ENCODE measurements at places on chromosomes 1 and 21.
A peak's percentile ranks its signal among the peaks of the same experiment; 100 is the strongest.

DNA sequence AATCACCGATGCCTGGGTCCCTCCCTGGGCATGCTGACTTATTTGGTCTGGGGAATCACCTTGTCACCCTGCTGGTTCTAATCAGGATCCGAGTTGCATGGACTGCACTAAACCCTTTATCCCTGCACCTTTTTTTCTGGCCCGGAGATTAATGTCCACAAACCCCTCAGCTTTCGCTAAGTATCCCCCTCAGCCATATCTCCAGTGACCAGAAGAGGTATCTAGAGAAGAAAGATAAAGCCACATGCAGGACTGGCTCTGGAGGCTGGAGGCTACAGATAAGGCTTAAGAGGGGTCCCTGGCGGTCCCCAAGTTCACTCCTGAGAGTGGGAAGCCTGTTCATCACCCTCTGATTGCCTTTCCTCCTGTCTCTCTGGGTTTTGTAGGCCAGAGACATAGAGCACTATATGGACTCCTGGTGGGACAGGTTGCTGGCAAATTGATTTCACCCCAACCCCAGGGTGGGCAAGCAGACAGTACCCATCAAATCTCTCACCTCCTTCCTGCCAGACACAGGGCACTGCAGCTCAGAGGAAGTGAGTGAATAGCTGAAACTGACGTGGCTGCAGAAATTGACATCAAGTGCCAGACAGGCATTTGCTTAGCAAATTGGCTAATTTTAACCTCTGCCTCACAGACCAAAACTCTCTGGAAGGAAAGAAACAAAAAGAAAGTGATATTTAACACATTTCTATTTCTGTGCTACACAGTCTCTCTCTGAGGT, 38.8 kb downstream of the HMGB4 start:
- no peak for DNase-seq

- DNase-seq, result no peak
Observed at GRCh38 chr1:178134061-178134460, 40.2 kb downstream of the RASAL2 start.

DNA sequence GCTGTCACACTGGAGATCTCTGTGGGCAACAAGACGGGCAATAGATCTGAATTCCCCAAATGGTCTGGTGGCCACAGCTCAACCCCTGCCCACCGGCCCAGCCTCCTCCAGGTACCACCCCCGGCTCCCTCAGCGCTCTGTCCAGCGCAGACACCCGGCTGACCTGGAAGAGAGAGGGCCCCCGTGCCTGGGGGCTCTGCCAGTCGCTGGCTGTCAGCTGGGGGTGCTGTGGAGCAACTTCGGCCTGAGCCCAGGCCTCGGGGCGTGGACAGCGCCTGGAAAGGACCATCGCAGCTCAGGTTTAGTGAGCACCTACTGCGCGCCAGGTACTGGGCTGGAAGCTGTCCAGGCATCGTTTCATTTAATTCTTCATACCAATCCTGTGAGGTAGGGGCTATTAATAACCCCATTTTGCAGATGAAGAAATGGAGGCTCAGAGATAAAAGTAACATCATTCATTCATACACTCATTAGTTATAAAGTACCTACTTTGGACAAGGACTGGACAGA, 51.0 kb downstream of the AHDC1 start:
- DNase-seq, result no peak

GRCh38 chr1:157170677-157171515, 32.7 kb upstream of the ETV3 start:
- DNase-seq, result peak; percentile 54

DNA sequence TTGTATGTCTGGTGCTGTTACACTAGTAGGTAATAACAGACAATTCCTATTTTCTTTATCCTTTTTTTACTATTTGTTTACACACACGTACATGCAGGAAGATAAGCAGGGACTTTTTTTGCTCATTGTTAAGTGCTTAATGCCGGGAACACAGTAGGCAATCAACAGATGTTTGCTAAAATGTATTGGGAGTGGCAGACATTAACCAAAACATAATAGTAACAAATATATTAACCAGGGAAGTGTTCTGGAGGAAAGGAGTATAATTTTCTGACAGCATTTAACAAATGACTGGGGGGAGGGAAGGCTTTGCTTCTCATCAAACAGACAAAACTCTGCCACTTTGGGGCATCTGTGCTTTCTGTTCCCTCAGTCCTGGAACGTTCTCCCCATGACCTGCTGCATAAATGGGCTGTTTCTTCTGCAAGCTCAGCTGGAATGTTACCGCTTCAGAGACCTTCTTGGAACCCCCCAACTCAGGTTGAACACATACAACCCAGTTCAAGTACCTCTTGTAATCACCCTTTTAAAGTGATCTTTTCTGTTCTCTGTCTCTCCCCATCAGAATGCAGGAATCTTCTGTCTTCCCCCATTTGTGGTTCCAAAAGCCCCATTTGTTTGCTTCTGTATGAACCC, 2.1 kb downstream of the CR1L start:
- no peak for DNase-seq

DNA sequence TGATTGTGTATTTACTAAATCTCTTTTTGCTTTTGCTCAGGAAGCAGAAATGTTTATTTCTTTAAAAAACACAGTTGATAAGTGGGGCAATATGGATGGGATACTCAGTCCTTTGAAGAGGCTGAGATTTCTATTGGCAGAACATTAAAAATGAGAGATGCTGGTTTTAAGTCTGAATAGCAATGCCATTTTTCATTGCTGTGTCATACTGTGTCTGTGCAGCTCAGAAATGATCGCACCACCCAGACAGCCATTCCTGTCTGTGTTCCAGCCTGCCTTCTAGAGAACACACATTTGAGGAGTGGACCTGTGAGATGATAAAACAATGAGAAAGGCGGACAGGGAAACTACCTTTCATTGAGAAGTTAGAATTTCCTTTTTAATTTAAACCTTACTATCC, 231.2 kb upstream of the USP24 start:
- DNase-seq, result no peak

DNA sequence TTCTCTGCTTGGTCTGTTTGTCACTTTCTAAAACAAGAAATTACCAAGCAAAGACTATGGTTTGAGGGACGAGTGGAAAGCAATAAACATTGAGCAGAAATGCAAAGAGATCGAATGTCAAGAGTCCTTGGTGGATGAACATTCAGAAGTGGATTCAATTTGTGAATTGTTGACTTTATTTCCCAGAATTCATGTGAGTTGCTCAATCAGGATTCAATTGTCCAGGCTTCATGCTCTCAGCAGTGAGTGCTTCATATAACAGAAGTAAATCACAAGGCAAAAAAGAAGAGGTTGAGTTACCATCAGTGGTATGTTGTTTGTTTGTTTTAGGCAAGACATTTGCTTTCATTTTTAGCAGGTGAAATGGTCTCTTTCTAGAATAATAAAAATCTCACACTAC, 31.9 kb downstream of the NGF start:
- DNase-seq, result no peak

DNA sequence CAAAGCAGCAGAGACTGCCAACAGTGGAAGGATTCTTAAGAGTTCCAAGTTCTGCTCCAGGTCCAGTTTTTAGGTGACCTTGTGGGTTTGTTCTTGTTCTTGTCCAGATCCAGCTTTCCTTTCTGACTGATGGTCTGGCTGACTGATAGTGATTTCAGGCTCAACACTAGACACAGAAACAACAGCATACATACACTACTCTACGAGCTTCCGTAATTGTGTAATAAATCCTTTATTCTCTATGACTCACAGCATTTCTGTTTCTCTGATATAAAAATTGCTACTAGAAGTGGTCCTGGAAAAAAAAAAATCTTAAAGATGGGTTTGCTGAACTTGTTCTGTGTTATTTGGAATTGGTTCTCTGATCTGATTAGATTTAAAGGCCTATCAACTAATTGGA, 62.2 kb upstream of the PTCH2 start:
- no peak for DNase-seq

GRCh38 chr1:173573596-173573995, 29.3 kb downstream of the SLC9C2 start:
- DNase-seq, result no peak

DNA sequence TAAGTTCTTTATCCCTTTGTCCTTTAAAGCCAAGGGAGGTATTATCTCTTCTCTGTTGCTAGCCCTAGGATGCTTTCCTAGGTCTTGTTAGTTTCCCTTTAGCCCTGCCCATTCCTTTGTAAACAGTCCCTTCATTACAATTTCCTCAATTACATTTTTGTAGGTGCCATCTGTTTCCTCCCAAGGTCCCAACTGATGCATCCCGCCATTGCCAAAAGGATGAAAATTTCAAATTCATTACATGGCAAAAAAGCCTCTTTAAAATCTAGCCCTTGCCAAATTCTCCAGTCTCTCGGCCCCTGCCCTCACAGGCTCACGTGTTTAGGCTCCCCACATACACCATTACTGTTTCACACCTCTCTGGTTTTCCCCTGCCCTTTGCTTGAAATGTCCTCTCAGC, 151.9 kb upstream of the C1orf87 start:
- DNase-seq, result no peak

- no peak for DNase-seq
Observed at GRCh38 chr1:35980090-35980489, 49.2 kb downstream of the AGO3 start.

DNA sequence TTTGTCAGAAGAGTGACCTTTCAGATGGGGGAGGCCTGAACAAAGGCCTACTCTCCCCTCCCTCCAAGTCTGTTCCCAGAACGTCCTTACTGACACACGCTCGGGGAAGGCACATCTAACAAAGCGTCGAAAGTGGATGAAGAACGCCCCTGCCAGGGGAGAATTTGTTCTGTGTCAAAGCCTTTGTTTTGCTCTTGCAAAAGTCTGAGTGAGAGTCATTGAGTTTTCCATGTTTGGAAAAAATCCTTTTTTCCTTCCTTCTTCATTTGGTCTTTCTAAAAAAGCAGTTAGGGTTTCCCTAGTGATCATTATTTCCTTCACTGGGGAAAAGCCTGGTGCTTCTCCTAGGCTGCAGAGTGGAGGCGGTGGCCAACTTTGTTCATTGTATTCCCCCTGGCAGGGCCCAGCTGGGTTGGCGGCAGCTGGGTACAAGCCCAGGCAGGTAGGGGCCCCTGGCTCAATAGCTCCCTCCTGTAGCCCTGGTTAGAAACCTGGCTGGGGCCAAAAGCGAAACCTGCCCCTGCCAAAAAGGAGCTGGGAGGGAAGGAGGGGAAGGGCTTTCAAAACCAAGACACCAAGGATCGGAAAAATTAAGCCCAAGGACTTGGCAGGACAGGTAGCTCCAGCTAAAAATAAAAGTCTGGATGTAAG, 81.1 kb downstream of the ITPKB start:
- no peak for DNase-seq

DNA sequence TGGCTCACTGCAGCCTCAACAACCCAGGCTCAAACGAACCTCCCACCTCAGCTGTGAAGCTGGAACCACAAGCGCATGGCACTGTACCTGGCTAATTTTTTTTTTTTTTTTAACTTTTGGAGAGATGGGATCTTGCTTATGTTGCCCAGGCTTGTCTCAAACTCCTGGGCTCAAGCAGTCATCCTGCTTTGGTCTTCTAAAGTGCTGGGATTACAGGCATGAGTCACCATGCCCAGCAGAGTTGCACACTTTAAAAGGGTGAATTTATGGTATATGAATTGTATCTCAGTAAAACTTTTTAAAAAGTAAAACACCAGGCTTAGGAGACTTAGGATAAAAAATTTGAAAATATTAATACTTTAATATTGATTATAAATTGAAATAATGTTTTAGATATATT, 99.1 kb downstream of the CLEC20A start:
- no peak for DNase-seq

DNA sequence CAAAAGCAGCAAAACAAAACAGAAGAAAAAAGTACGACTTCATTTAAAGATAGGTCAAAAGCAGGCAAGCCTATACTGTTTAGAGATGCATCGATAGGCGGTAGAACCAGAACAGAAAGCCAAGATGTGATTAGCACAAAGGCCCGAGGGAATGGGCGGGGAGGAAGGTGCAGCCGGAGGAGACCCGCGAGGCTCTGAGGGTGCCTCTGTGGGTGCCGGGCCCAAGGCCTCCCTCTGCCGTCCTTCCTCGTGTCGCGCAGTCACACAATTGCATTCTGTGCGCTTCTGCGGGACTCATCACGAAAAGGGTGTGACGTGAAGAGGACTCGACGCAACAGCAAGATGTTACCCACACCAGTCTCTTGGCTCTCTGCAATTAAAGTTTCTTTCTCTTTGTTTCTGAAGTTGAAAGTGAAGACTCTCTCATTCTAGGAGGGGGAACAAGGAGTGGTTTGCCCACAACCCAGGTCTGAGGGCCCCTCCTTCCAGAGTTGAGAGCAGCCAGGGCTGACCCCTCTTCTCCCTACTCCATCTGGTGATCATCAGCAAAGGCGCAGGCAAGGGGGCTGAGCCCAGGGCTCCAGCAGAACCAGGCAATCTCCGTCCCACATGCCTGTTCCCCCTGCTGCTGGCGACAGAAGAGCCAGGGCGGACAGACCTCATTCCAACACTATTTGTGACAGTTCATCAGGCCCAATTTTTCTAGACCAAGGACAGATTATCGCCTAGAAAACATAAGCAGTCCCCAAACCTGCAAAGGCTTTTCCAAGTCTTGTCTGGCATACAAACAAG, 41.0 kb downstream of the NPHP4 start:
- no peak for DNase-seq

DNA sequence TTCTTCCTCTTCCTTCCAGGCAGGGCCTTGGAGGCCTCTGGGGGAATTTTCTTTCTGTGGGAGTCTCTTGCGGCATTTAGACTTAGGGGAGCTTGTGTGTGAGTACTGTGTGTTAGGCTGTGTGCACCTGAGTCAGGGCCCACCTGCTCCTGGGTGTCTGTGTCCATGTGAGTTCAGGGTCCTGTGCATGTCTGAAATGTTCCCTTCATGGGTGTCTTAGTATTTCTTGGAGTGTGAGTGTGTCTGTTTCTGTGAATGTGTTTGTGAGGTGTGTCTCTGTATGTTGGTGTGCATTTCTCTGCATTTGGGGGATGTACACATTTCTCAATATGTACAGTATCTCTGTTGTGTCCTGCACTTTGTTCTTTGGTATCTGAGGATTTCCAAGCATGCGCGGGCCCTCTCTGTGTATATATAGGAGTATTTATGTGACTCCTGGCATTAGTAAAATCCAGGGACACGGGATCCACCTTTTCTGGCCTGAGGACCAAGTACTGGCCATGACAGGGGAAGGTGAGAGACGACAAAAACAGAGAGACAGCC, 2.4 kb downstream of the TFAP2E start:
- no peak for DNase-seq

All from stimulated activated CD4-positive, alpha-beta T cell treated with anti-CD3 and anti-CD28 coated beads, Interleukin-2, amount 100 ng/mL, for 48 hours (primary cell).